Activated CD4-positive, CD25-positive, alpha-beta regulatory T cell treated with anti-CD3 and anti-CD28 coated beads, Interleukin-2, amount 50 U/mL, for 72 hours (primary cell): ENCODE measurements at places on chromosomes 12 and 14.

DNA sequence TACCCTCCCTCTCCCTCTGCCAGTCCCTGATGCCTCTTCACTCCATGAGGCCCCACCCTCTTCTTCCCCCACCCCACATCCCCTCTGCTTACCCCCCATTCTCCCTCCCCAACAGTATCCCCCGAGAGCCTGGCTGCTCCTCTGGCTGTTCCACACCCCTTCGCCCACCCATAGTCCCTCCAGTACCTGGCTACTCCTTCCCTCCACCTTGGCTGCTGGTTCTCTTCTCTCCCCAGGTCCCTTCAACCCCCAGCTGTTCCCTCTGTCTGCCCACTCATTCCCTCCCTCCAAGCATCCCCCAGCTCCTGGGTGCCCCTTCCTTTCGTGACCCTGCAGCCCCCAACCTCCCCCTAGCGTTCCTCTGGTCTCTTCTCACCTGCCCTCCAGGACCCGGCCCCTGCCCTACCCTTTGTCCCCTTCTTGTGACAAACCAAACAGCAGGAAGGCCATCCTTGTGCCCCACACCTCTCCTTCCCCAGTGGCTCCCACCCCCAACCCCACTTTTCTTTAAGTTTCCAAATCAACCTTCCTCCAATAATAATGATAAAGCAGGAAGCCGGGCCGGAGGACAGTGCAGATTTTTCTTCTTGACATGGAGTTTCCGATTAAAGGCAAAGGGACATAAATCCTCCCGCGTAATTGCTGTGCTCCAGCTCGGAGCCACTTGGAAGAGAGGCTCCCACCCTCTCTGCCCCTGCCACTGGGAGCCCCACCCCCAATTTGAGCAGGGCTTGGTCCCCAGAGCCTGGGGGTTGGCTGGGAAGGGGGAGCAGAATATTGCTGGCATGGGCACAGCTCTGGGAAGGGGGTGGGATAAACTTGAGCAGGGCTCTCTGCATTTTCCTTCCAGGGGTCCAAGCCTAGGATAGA is 40.0 kb downstream of the SMUG1 start:
- no peak for DNase-seq

GRCh38 chr14:81269100-81269978 is 48.6 kb upstream of the GTF2A1 start:
- DNase-seq: no peak

- no peak for DNase-seq
Measured at GRCh38 chr12:12387501-12387900, 30.6 kb downstream of the BORCS5 start.

DNA sequence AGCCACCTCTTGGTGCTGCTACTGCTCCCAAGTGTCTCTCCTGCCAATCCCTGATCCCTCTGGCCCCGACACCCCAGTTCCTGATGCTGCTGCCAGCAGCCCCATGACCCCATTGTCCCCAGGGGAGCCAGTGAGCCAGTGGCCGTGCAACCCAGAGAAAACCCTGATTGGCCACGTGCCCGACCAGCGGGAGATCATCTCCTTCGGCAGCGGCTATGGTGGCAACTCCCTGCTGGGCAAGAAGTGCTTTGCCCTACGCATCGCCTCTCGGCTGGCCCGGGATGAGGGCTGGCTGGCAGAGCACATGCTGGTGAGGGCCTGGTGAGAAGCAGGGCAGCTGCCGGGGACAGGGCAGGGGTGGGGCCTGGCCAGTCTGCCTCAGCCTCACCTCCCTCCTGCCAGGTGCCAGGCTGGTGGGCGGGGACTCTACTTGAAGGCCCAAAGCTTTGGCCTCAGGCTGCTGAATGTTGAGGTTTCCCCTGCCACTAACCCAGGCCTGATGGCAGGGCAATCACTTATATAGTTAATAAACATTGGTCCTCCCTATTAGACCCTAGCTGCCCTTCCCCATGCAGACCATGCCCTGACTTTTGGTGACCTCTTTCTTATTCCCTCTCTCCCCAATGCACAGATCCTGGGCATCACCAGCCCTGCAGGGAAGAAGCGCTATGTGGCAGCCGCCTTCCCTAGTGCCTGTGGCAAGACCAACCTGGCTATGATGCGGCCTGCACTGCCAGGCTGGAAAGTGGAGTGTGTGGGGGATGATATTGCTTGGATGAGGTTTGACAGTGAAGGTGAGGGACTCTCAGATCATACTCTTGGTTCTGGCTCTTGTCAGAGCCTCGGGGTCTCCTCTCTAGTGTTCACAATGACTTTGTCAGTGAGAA is 5.1 kb downstream of the PCK2 start:
- DNase-seq: no peak

GRCh38 chr12:64160711-64161060 is 61.4 kb downstream of the KICS2 start:
- DNase-seq: no peak

- DNase-seq: peak; percentile 43
Measured at GRCh38 chr14:74973003-74973653, 17.7 kb upstream of the PGF start.

DNA sequence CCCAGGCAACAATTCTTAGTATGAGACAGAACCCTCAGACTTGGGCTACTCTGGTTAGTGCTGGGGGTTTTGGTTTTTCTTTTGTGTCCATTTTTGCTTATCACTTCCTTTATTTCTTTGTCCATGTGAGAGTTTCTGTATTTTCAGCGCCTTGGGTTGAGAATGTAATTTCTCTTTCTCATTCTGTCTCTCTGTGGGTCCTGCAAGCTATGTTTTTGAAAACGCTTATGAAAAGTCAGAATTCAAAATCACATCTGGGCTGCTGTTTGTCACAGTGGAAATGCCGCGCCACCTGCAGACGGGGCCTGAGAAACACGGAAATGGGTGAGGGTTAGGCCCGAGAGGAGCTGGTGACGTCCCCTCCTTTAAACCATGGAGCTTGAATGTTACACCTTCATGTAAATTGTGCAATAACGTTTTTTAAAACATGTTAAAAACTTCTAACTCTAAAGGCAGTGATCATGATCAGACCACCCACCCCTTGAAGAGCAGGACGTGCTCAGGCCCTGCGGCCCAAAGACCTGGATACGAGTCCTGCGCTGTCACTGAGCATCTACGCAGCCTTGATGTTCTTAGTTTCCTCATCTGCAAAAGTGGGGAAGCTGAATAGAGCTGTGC is 26.1 kb downstream of the JDP2 start:
- DNase-seq: no peak

DNA sequence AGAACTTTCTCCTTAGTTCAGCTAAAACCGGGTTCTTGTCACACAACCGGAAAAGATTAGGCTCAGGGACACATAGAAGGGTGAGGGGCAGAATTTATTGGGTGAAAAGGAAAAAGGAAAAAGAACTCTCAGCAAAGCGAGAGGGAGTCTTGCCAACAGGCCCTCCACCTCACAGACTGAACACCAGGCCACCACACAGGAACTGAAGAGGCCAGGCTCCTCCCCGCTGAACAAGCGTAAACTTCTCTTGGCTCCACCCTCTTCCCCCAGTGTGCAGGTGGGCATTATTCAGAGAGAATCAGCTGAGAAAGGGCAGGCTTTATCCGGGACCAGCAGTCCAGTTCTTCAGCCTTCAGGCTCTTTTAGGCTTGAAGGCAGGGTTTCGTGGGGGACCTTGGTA is 125.6 kb upstream of the FGD4 start:
- no peak for DNase-seq

- DNase-seq: peak; percentile 53
Measured at GRCh38 chr14:98167705-98168104, 1104.3 kb downstream of the BCL11B start.

GRCh38 chr14:35332517-35333263 is 40.5 kb downstream of the PSMA6 start:
- no peak for DNase-seq

DNA sequence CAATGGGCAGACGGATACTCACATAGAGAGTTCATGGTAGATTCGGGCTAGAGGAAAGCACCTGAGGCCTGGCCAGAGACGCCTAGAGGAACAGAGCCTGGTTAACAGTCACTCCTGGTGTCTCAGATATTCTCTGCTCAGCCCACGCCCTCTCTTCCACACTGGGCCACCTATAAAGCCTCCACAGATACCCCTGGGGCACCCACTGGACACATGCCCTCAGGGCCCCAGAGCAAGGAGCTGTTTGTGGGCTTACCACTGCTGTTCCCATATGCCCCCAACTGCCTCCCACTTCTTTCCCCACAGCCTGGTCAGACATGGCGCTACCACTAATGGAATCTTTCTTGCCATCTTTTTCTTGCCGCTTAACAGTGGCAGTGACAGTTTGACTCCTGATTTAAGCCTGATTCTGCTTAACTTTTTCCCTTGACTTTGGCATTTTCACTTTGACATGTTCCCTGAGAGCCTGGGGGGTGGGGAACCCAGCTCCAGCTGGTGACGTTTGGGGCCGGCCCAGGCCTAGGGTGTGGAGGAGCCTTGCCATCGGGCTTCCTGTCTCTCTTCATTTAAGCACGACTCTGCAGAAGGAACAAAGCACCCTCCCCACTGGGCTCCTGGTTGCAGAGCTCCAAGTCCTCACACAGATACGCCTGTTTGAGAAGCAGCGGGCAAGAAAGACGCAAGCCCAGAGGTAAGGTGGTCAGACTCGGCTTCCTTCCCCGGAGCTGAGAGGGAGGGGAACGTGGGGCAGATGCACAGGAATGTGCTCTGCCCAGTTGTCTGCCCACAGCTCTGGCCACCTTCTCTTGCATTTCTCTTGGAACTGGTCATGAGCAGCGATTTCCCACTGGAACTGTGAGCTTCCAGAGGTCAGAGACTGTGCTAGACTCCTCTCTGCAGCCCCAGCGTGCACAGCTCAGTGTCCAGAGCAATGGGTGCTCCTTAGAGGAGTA is at the start of gene CD4:
Gene CD4 (plus strand): TSS at position 557 of the 953 bp plus-strand sequence. CDS start 10,611 bp downstream, outside the sequence.
- DNase-seq: peak; percentile 61

GRCh38 chr14:64464651-64465050 is 648 bp upstream of the AKAP5 start:
- no peak for DNase-seq

DNA sequence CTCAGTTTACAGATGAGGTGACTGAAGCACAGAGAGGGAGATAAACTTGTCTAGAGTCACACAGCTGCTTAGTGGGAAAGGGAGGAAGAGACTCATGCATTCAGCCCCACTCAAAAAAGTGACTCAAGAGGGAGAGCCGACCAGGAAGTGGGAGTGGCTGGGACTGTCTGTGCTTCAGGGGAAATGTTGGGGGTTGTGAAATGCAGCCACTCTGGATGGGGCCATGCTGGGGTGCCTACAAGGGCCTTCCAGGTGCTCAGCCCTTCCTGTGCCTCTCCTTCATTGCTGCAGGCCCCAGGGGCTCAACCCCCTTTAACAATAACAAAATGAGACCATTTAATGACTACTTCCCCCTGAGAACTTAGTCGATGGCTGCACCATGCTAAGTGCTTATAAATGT is 41.8 kb downstream of the CACNA1C start:
- DNase-seq: no peak

- no peak for DNase-seq
Measured at GRCh38 chr12:125983784-125984500, 918.7 kb downstream of the AACS start.

DNA sequence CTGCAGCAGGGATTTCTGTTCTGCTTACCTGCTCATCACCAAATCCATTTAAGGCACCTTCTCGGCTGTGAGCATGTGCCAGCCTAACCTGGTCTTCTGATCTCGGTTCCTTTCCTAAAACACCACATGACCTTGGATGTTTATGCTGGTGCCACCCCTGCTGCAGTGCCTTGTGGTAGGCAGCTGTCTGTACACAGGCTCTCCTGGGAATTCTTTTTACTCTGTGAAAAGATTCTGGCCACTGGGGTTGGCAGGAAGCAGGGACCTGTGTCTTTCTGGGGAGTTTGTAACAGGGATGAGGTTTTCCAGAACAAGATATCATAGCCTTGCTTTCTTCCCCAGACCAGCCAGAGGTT is 10.4 kb upstream of the PLEKHG3 start:
- DNase-seq: no peak

- DNase-seq: no peak
Measured at GRCh38 chr14:58430156-58430555, 2.6 kb downstream of the KIAA0586 start.

DNA sequence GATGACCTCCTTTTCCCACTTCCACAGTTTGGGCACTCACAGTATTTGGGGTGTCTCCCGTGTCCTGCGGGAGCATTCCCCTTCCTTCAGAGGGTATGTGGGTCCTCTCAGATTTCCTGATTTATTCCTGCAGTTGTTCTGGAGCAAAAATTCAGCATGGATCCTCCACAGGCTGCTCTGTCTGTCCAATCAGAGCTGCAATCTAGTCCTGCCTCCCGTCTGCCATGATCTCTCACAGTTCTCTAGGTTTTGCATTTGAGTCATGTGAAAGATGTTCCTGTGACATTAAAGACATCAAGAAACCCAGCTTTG is 435.9 kb downstream of the TMTC2 start:
- no peak for DNase-seq

DNA sequence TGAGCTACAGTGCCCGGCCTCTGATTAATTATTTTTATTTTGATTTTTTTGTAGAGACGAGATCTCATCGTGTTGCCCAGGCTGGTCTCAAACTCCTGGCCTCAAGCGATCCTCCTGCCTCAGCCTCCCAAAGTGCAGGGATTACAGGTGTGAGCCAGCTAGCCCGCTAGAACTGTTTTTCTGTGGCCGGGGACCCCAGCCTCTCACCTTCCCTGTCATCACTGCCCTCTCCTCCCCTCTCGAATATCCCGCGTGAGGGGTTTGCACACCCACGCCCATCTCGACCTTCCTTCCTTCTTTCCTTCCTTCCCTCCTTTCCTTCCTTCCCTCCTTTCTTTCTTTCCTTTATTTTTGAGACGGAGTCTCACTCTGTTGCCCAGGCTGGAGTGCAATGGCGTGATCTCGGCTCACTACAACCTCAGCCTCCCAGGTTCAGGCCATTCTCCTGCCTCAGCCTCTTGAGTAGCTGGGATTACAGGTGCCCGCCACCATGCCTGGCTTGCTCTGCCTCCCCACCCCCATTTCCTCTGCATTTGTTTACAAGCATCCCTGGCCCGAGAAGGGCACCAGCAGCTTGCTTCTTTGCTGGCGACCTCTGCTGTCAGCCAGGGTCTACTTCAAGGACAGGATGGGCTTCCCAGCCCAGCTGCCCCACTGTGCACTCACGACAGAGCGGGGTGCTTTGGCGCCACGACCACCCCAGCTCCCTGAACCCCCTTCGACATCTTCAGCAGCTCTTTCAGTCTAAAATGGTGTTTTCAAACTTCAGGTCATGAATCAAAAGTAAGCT is 4.3 kb upstream of the TRAF3 start:
- DNase-seq: no peak
